ENCODE measurements at places on chromosomes 6 and 20.

GRCh38 chr20:17614176-17614811 is 44.4 kb downstream of the DSTN start:
- no peak for DNase-seq

- no peak for DNase-seq
Measured at GRCh38 chr6:166045173-166045859, 122.3 kb downstream of the TBXT start.

- no peak for DNase-seq
Measured at GRCh38 chr6:148887181-148887580, 140.4 kb downstream of the UST start.

GRCh38 chr6:122147291-122147690 is 252.2 kb upstream of the HSF2 start:
- no peak for DNase-seq

DNA sequence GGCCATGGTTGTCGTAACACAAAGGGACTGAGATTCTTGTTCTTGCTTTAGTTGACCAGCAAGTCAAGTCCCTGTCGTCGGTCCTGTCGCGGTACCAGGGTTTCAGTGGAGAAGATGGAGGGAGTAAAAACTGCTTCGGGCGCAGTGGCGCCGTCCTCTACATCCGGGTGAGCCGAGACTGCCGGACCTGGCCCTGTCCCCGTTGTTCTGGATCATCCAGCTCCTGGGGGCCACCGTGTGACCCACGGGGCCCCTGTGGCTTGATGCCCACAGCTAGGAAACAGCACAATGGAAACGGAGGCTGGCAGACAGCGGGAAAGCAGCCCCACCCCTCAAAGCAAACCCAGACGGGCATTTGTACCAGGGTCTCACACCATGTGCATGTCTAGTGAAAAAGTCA is 15.0 kb downstream of the MTG2 start:
- no peak for DNase-seq

GRCh38 chr20:46324960-46325703 is 16.8 kb upstream of the CDH22 start:
- DNase-seq, result no peak

GRCh38 chr6:108364470-108364869 is 69.6 kb downstream of the AFG1L start:
- DNase-seq, result no peak

DNA sequence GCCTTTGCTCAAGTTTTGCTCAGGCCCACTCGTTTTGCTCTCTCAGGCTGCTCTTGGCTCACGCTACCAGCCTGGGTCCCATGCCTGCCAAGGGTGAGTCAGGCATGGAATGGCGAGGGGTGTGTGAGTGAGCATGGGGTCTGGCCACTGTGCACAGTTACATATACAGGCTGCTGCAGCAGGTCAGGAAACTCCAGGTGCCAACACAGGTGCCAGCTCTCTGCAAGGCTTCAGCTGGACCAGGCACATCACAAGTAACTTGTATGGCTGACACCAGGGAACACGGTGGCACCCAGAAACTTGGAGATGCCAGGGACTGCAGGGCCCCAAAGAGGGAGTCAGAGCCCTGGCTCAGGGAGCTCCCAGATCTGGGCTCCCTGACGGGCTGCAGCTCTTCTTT is 146.8 kb downstream of the BTBD3 start:
- DNase-seq, result no peak

DNA sequence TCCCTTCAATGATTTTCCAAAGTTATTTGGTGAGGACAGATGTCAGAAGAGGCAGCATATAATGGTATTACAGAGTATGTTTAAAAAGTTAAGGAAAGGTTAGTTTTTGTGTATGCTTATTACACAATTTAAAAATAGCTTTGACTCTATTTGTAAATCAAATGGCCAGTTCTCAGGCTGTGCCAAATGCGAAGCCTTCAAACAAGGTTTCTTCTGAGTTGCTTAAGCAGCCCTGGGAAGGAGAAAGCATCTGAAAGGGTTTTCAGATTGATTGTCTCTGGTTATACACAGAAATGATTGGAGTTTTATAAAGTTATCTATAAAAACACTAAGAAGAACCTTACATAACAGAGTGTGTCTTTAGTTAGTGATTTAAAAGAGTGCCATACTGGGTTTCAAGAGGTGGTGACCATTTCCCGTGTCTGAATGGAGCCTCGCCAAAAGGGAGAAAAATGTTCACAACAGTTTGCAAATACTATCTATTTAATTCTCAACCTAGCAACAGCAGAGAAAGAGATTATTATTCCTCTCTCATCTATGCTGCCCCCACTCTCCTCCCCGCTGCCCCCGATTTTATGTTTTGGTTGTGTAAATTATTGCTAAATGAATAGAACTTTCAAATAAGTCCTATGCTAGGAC is 16.7 kb downstream of the CD109 start:
- no peak for DNase-seq

DNA sequence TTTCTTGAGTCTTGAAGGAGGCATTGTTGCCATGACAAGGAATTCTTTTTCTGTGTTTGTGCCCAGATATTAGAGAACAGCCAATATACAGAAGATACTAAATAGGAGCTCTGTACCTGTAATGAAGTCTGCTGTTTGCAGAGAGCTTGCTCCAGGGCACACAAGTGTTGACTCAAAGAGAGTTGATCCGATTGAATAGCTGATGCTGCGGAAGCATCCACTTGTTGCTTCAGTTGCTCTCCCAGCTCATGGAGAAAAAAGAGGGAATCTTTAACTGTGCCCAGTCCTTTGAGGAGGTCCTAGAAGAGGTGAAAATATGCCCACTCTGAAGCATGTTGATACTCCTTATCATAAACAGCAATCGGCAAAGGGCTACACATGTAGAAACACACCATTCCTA is 411.4 kb downstream of the ESR1 start:
- no peak for DNase-seq

DNA sequence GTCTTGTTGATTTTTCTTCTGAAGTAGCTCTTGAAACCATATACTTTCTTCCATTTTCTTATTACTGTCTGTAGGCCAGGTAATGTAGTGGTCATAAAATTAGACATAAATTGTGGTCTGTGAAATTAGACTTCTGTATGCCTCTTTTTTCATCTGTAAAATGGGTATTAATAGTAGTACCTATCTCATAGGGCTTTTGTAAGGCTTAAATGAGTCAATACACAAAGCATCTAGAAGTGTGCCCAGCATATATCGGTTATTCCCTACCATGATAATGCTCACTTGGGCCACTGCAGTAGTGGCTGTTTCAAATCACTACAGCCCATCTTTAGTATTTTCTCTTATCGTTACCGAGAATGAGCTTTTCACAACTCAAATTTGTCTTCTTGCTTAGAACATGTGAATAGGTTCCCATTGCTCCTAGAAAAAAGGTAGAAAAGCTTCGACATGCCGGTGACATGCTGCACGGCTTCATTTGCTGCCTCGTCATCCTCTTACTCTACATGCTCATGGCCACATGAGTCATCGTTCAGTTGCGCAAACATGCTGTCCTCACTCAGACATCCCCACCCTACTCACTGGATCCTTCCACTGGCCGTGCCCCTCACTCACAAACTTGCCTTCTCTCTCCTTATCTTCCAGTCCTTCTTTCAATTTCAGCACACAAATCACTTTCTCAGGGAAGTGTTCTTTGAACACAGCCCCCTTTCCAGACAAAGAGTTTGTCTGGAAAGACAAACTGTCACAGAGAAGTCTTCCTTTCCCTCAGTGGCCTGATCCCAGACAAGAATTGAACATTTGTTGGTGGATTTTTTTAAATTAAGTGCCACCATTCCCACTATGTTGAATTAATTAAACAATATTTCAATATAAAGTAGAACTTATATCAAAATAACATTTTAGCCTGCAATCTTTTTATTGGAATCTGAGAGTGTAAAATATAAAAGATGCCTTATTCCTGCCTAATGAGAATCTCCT is 32.2 kb upstream of the ERVFRD-1 start:
- no peak for DNase-seq

- no peak for DNase-seq
Measured at GRCh38 chr20:10179574-10180298, 38.9 kb upstream of the SNAP25 start.

- DNase-seq, result no peak
Measured at GRCh38 chr20:18103497-18103896, 34.2 kb upstream of the KAT14 start.
